ENCODE measurements at places on chromosomes 2 and 18.

DNA sequence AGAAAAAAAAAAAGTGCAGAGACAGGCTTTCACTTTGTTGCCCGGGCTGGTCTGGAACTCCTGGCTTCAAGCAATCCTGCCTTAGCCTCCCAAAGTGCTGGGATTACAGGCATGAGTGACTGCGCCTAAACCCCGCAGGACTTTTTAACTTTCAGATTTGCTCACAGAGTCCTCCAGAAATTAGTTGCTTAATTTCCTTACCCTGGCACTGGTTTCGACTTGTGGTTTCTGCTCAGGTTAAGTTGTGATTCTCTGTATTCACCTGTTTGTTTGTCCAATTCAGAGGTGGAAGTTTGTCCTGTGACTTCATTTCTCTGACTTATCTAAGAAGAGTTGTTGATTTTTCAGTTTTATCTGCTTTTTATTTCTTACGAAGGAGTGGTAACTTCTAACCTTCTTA is 238.1 kb downstream of the TMEM182 start:
- no peak for DNase-seq

- no peak for DNase-seq
Observed at GRCh38 chr2:238239543-238239862, 335 bp downstream of the HES6 start.

DNA sequence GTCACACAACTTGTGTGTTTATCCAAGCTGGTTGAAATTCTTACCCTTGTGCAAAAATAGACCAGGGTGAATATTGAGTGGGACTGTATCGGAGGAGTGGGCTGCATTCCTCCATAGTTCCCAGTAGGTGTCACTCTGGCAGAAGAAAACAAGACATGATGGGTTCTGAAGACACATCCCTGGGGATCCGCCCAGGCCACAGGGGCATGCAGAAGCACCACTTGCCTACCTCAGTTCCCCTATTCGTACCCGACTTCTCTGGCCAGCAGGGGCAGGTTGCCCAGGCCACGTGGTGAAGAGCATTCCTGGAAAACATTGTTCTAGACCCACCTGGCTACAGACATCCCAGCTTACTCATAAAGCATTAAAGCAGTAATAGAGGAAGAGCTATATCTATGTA is 168.2 kb downstream of the FAM210A start:
- no peak for DNase-seq

- no peak for DNase-seq
Observed at GRCh38 chr2:75603477-75603876, 42.7 kb upstream of the EVA1A start.

- DNase-seq: no peak
Observed at GRCh38 chr18:31684279-31685096, at the start of gene B4GALT6. TSS of gene B4GALT6 (minus strand) at chr18:31684581. CDS start at chr18:31684426, 155 bp downstream.

- DNase-seq: no peak
Observed at GRCh38 chr2:1964659-1965058, 220.3 kb upstream of the PXDN start.

DNA sequence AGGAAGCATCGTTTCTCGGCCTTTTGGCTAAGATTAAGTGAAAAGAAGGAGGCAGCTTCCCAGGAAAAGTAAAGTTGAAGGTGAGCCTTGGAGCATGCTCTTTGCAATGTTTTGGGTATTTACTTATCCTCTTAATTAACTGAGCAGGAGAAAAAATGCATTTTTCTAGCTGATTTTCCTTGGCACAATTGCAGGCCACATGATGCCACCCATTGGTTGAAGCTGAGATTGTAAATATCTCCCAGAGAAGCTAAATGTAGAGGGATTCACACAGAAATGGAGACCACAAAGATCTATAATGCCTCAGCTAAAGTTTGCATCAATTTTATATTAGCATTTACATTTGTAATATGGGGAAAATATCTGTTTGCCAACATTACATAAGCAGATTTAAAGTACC is 294.1 kb downstream of the KCNS3 start:
- no peak for DNase-seq

DNA sequence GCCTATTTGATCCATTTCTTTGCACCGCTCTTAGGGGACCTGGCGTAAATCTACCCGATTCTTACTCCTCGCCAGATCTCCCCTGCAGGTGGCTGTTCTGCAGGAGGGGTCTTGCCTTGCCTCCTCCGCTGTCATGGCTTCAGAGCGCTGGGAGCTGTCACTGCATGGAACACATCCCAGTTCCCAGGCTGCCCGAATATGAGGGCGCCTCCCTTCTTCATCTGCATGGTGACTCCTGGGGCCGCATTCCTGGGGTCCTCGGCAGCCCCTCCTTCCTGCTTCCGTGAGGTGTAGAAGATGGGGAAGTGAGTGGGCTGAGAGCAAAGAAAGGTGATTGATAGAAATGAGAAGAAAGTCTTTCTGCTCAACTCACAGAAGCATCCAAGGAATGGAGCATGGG is 27.3 kb upstream of the COPS8 start:
- DNase-seq: no peak
